A549 treated with dexamethasone at 1 μM for 4 hours (cell line): ENCODE measurements at places on chromosomes 16 and 17. TPM values are rescaled to one million over a fixed set of nuclear protein-coding genes. Genes with fewer than 3 reads are reported as not detected.

IGSF6 gene
- total RNA-seq: not detected in 5 replicates

SDR42E2 gene
- total RNA-seq: not detected in 5 replicates

EPX gene
- total RNA-seq: not detected in 5 replicates

ELMO3 gene
- total RNA-seq: 0.59 to 1.7 TPM (median 0.98 TPM) in 5 replicates

AGRP gene
- 0.13 TPM in 1 of 5 replicates, not detected in the others for total RNA-seq

KRTAP9-8 gene
- not detected in 5 replicates for total RNA-seq

SLFN14 gene
- not detected in 5 replicates for total RNA-seq

PRAC2 gene
- total RNA-seq: not detected in 5 replicates

KRT36 gene
- 0.06 TPM in 1 of 5 replicates, not detected in the others for total RNA-seq
